ENCODE measurements at places on chromosomes 7 and 10.

GRCh38 chr10:97676770-97677581 is 10.1 kb downstream of the AVPI1 start:
- DNase-seq = no peak

GRCh38 chr10:110962443-110962842 is 43.0 kb downstream of the SHOC2 start:
- no peak for DNase-seq

GRCh38 chr7:27399791-27400567 is 157.4 kb downstream of the EVX1 start:
- no peak for DNase-seq

DNA sequence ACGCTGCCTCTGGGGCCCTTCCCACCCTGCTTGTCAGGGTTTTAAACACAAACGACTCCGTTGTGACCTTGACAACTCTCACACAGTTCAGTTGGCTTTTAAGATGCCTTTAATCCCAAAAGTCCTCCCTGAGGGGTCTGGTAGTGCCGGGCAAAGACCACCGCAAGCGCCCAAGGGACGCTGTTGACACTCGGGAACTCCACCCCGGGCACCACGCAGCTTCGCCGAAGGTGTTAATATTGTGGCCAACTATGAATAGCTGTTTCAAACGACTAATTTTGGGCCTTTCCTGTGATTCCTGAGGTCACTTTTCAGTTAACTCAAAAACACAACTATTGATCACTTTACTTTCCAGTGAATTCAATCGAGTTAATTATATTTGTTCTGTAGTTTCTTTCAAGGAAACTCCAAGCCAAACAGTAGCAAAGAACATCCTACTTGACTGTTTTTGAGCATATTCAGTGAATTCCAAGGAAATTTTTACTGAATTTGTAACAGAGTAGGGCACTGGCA is 958 bp upstream of the ESYT2 start:
- no peak for DNase-seq

- DNase-seq = no peak
These were observed 41.2 kb downstream of the CAMK2B start for GRCh38 chr7:44284216-44284615.

DNA sequence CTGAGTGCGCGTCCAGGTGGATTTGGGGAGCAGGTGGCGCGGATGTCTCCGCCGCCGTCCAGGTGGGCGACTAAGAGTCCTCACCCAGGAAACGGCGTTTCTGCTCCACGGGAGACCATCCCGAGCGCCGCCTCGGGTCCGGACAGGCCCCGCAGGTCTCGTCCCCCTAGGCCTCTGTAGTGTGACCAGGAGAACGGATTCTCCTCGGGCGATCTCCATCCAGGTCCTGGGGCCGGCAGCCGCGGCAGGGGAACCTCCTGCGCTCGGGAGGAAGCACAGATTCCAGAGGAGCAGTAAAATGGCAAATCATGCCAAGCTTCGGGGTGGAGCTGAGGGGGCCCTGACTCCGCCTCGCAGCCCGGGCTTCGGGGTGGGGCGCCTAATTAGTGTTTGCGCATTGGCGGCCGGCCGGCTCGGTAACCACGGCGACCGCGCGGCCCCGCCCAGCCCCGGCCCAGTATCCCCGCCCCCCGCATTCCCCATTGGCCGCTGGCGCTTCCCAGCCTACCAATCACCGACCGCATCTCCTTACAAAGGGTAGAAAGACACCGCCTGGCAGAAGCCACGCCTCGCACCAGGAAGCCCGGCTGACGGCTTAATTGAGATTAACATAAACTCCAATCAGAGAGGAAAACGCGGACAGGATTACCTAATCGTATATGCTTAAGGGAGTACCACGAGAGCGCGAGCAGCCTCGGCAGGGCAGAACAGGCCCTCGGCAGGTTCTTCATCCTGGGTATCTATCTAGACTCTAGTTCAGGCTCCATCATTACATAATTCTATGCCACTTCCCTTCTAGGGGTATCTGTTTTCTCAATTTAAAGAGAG is 168.6 kb downstream of the ARHGAP12 start:
- DNase-seq = peak; percentile 91

DNA sequence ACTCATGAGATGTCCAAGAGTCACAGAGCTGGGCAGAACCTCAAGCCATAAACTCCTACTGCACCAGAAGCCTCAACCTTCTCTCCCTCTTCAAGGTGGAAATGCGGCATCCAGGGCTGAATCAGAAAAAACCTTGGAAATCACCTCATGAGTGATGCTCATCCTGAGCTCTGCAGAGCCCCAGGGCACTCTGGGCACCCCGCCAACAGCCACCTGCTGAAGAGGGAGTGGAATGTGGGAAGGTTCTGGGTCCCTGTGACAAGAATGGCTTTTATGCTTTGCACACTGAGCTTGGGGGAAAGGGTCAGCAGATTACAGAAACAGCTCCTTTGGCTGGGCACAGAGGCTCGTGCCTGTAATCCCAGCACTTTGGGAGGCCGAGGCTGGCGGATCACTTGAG is 18.8 kb downstream of the NUDT1 start:
- peak; percentile 67 for DNase-seq

DNA sequence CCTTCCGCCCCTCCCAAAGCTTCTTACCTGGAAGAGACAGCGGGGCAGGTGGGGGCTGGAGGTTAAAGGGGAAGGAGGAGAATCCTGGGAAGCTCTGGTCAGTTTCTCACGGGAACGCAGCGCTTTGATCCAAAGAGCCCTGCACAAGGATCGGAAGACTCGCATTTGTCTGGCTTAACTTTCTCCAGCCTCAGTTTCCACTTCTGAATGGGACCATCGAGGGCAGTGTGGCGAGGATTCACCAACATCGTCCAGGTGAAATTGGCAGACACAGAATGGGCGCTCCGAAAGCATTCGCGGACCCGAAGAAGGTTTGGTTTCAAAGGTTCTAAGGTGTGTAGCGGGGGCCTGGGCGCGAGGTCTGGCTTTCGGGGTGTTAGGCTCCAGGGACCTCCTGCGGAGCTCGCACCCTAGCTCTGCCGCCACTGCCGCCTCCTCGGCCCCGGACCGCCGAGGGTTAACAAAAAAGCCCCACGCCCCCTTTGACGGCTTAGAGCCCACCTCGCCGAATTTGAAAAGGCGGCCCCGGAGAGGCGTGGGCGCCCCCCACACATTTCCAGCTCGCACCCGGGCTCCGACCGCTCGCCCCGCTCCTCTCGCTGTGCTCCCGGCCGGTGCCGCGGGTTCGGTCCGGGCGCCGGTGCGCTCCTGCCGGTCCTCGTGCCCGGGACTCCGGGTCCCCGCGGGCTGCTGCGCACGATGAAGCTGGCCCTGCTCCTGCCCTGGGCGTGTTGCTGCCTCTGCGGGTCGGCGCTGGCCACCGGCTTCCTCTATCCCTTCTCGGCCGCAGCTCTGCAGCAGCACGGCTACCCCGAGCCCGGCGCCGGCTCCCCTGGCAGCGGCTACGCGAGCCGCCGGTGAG is at the start of gene COL26A1:
TSS of gene COL26A1 (plus strand) at position 542 of the 862 bp plus-strand sequence. CDS start at position 700, 158 bp downstream.
- DNase-seq = no peak

Data from 8988T (cell line).